Sigmoid colon (tissue), 7 donors: ENCODE measurements at places on chromosomes 5 and 9.

DNA sequence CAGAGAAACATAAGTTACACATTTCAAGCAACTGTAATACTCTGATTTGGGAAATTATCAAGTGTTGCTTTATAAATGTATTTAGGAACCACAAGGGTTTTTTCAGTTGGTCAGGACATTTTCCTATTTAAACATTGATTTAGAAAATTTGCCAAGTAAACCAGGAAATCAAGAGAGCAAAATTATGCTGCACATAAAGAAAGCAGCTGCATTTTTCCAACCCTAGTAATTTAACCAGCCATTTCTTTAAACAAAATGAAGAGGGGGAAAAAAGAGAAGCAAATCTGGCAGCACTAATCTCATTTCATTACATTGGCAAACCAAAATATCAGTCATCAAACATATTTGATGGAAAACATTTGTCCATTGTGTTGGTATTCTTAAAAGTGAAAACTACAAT, 271.4 kb downstream of the TLE1 start:
- DNase-seq = no peak

DNA sequence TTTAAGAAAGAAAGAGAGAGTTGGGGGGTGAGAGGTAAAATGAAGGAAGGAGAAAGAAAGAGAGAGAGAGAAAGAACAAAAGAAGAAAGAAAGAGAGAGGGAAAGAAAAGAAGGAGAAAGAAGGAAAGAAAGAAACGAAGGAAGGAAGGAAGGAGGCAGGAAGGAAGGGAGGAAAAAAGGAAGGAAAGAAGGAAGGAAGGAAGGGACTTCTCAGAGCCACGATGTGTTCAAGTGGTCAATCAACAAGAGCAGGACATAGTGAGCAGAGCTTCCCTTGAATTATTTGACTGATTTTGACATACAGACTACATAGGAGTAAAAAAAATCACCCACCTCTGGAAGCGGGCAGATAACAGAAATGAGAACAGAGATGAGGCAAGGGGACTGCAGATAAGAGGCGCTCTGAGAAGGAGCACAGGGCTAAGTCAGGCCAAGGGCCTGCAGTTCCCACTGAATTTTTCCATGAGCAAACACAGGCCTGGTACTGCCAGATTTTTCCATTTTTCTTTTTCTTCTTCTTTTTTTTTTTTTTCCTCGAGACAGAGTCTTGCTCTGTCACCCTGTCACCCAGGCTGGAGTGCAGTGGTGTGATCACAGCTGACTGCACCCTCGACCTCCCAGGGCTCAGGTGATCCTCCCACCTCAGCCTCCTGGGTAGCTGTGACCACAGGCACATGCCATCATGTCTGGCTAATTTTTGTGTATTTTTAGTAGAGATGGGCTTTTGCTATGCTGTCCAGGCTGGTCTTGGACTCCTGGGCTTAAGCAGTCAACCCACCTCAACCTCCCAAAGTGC, 77.7 kb upstream of the IL17B start:
- DNase-seq = no peak

GRCh38 chr9:27785714-27786100, 212.4 kb upstream of the C9orf72 start:
- DNase-seq = no peak

DNA sequence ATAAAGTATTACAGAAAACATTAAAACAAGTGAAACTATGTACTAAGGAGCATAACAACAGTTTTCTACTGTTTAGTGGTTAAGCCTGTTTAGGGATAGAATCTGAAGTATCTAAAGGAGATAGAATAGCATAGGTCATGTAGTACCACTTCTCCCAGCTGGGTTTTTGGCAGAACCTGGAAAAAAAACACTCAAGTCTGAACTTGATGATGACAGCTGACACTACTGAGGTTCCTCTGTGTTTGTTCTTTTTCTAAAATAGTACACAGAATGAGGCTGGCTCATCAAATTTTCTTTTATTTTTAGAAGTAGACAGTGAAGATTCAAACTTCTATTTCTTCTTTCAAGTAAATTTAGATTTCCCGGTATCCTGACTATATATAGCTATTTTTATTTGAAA, 203.8 kb upstream of the ACO1 start:
- no peak for DNase-seq

GRCh38 chr5:6378766-6379103, 388 bp upstream of the MED10 start:
- DNase-seq = no peak
